Stimulated activated CD8-positive, alpha-beta memory T cell treated with anti-CD3 and anti-CD28 coated beads, Interleukin-7, amount 100 ng/mL, for 4 hours (primary cell): ENCODE measurements at places on chromosomes 11 and 22.
A peak's percentile ranks its signal among the peaks of the same experiment; 100 is the strongest.

- no peak for DNase-seq
These were observed 996.9 kb downstream of the NTM start for GRCh38 chr11:132367293-132367692.

GRCh38 chr22:37107816-37108621 is 1.5 kb downstream of the TMPRSS6 start:
- DNase-seq: no peak

GRCh38 chr11:63543711-63544110 is 7.1 kb downstream of the PLAAT4 start:
- no peak for DNase-seq

DNA sequence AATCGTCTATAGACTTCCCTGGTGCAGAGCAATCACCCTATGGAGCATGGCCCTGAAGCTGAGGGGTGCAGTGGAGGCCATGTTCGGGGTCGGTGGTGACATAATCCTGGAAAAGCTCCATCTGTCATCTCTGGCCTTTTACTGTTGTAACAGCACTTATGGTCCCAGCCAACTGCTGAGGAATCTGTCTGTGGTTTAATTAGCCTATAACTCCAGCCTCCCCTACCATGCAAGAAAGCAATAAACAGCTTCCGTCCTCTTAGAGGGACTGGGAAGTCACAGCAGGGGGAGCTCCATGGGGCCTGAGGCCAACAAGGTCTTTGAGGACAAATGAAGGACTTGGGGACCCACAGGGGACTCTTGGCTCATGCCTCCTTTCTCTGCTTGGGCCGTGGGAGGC is 159.1 kb upstream of the NECTIN1 start:
- DNase-seq: no peak

GRCh38 chr22:30876915-30877553 is 91.5 kb downstream of the MORC2 start:
- DNase-seq: no peak

DNA sequence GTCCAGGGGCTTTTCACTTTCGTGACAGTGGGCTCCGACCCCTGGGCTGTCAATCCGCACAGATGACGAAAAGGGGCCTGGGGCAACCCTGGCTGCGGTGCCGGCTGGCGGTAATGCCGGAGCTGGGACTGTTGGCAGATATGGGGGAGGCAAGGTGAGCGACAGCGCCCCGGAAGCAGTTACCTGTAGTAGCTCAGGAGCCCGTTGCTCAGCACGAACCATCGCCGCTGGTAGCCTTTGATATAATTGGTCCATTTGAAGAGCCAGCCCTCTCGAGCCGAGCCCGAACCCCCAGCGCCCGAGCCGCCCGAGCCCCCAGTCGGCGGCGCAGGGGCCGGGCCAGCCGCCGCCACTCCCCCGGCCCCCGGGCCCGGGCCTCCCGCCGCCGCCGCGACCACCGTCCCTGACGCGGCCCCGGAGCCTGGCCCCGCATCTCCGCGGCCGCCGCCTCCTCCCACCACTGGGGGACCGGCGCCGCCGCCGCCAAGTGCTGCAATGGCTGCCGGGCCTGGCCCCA is 396 bp downstream of the OSBP start:
- peak; percentile 25 for DNase-seq

GRCh38 chr11:7694235-7694634 is 12.0 kb downstream of the OVCH2 start:
- DNase-seq: no peak

DNA sequence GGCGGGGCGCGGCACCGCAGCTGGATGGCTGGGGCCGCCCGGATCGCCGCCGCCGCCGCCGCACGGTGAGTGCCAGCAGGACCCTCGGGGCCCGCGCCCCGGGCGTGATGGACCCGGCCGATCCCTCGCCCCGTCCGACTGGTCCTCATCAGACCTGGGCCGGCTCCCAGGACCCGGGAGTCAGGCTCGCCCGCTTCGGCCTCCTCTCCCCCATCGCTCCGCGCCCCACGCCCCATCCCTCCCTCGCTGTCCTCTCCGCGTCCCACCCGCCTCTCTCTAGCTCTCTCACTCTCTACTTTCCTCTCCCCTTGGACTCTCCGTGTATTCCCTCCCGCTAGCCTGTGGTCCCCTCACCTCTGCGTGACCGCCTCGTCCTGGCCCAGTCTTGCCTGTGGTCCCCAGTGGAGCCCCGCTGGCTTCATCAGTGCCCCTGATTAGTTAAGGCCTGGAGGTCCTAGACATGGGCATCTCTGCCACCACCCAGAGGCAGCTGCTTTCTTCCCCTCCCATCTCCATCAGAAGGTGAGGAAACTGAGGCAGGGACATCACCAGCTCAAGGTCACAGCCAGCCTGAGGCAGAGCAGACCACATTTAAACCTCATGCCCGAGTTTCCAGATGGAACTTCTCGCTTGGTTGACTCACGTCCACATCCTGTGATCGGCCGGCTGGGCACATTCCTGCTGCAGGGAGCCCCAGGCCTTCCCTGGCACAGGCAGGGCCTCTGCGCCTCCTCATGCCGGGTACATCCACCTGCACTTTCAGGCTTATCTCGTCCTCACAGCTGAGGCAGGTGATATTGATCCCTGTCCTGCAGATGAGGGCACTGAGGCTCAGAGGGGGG is 429 bp downstream of the SLC39A13 start:
- no peak for DNase-seq

DNA sequence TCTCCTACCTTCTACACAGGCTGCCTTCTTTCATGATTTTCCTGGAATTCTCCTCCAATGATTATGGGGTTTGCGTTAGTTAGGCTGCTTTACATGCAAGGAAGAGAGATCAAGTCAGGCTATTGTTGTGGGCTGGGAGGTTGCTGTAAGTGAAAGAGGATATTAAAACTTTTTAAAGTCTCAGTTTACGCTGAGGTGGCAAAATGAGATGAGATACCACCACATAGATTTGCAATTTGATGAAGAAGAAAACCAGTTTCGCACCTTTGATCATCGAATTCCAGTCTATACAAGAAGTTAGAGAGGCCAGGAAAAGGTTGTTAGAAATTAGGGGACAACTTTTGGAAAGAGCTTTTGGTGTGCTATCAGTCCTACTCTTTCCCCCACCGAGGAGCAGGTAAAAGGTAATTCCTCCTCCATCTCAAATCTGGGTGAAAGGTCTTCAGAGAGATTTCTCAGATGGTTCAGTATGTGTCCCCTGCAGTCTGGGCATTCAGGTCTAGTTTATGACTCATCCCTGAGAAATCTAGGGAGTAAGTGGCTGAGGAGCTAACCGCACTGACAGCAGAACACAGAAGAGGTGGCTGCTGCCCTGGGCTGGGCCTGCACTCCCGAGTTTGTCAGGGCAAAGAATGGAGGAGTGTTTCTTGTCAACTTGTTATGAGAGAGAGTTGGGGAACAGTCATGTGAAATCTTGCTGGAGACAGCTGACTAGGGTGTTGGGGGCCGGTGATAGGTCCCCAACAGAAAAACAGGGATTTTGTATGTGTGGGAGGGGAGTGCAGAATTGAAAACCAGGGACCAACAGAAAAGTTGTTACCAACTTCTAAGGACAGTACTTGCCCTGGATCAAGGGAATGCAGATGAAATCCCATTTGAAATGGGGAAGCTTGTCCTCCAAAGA is 34.7 kb downstream of the CCDC83 start:
- no peak for DNase-seq

GRCh38 chr11:45024316-45024715 is 73.6 kb upstream of the TP53I11 start:
- no peak for DNase-seq

DNA sequence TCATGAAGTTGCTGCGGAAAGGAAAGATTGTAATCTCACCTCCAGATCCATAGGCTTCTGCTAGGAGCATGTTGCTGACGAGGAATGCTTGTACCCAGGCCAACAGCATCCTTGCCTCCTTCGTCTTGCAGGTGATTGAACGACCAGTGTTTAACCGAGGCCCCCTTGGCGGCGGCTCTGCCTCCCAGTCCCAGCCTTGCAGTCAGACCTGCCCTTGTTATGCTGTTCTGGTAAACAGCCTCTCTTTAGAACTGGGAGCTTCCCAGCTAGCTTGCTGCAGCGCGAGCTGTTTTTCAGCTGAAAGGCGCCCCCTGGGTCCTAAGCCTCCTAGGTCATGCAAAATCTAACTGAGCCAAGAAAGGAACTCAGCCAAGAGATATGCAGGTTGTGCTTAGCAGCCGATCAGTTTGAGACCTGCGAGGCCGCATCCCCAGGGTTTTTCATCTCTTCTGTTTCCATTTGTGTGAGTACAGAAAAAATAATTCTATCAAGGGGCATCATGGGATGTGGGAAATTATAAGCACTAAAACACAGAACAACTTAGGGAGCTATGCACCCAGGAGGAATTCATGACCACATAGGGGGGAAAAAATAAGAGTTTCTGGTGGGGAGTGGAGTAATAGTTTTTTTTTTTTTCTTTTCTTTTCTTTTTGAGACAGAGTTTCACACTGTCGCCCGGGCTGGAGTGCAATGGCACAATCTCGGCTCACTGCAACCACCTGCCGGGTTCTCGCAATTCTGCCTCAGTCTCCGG is at the start of gene PIK3IP1:
Gene PIK3IP1, minus strand, starts transcription at position 253 of the 754 bp plus-strand sequence. Its CDS starts 144 bp downstream, at position 109.
- peak; percentile 72 for DNase-seq

GRCh38 chr11:69716891-69717747 is 13.3 kb upstream of the FGF19 start:
- DNase-seq: no peak

GRCh38 chr22:33299245-33299956 is 241.2 kb upstream of the SYN3 start:
- DNase-seq: no peak

DNA sequence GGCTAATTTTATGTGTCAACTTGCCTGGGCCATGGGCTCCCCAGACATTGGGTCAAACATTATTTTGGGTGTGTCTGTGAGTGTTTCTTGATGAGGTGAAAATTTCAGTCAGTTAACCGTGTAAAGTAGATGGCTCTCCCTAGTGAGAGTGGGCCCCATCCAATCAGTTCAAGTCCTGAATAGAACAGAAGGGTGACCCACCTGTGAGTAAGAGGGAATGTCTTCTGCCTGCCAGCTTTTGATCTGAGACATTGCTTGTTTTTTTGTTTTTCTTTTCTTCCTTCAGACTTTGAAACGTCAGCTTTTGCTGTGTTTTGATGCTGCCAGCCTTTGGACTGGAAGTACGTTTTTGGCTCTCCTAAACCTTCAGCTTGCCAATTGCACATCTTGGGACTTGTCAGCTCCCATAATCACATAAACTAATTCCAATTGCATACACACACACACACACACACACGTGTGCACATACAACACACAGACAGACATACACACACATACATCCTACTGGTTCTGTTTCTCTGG is 300.1 kb downstream of the CNTN5 start:
- no peak for DNase-seq

- no peak for DNase-seq
These were observed 40.0 kb upstream of the SORL1 start for GRCh38 chr11:121412000-121412587.
